ENCODE measurements at places on chromosomes 5 and 9. TPM values are rescaled to one million over a fixed set of nuclear protein-coding genes. Genes with fewer than 3 reads are reported as not detected.

- no peaks in the 10 kb centered on the region for H3K36me3 ChIP-seq
- no peak overlapping the region for H3K27ac ChIP-seq
- peaks cover 2% of the 10 kb centered on the region for H3K27me3 ChIP-seq
- peaks cover 5% of the 10 kb centered on the region for H3K4me1 ChIP-seq
- no peak overlapping the region for H3K4me3 ChIP-seq
Measured at GRCh38 chr5:172377856-172378255, 76.5 kb downstream of the SH3PXD2B start.

DNA sequence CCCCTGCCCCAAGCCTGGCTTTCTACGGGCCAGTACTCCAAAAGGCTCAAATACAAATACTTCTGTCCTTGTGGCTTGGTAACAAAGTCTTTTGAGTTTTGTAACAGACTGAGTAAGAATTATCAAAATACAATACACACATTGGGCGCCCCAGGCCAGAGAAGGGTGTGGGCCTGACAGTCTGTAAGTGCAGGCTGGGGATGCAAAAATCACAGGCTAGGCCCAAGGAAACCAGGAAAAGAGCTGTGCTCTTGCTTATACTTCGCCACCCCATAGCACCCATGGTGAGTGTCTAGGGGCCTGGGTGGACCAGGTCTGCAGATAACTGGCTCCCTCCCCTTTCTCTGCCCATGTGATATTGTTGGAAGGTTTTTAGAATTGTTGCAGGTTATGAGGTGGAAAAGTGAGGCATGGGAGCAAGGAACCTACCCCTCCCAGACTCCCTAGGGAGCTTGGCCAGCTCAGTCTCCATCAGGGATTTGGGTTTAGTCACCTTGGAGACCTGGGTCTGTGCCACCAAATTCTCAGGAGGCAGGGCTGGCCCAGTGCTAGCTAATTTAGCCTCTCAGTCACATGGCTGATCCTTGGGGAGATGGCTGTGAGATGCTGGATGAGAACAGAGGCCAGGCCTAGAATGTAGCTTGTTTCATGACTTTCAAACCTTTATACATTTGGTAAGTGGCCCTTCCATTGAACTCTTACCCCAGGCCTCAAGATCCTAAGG is 72.9 kb downstream of the TARS1 start:
- H3K4me3 ChIP-seq, result no peak overlapping the region
- no peak overlapping the region for H3K27ac ChIP-seq
- no peak for DNase-seq
- no peaks in the 10 kb centered on the region for H3K36me3 ChIP-seq

- H3K4me3 ChIP-seq, result no peak overlapping the region
- no peak overlapping the region for H3K27ac ChIP-seq
Measured at GRCh38 chr9:18129809-18130334, 344.1 kb upstream of the ADAMTSL1 start.

GRCh38 chr5:3377176-3377575 is 218.5 kb upstream of the IRX1 start:
- H3K4me1 ChIP-seq, result no peaks in the 10 kb centered on the region
- H3K27me3 ChIP-seq, result no peaks in the 10 kb centered on the region
- H3K4me3 ChIP-seq, result no peak overlapping the region
- no peak overlapping the region for H3K27ac ChIP-seq

DNA sequence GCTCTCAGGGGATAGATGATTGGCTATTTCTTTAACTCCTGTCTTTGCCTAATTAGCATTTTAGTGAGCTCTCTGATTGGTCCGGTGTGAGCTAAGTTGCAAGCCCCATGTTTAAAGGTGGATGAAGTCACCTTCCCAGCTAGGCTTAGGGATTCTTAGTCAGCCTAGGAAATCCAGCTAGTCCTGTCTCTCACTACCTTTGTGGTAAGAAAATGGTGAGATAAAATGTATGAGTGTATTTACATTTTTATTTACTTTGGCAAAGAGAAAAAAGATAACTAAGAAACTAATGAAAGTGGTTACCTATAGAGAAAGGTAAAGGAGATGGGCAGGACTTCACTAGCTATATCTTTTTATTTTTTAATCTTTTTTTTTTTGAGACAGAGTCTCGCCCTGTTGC is 146.8 kb downstream of the RFK start:
- no peak overlapping the region for H3K4me3 ChIP-seq
- no peaks in the 10 kb centered on the region for H3K36me3 ChIP-seq
- H3K27me3 ChIP-seq, result no peaks in the 10 kb centered on the region
- no peaks in the 10 kb centered on the region for H3K4me1 ChIP-seq
- DNase-seq, result no peak
- no peak overlapping the region for H3K27ac ChIP-seq

The MYMK gene
- not detected for total RNA-seq

Data from activated CD4-positive, alpha-beta T cell treated with anti-CD3 and anti-CD28 coated beads, Interleukin-2, amount 10 ng/mL, durations not matched to agents 7 days and 5 days (primary cell).